ENCODE measurements at places on chromosomes 4 and X. TPM values are rescaled to one million over a fixed set of nuclear protein-coding genes. Genes with fewer than 3 reads are reported as not detected.

DNA sequence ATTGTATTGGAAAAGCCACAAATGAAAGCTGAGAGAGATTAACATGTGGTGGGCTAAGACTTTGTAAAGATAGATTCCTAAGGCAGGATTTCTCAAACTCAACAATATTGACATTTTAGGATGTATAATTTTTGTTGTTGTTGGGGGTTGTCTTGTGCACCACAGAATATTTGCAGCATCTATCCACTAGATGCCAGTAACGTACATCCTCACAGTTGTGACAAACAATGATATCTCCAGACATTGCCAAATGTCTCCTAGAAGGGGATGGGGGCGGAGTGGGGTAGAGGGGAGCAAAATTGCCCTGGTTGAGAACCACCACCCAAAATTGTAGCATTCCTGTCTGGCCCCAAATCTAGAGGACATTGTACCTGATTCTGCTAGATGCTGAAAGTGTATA lies 14.7 kb upstream of the CBR4 start:
- DNase-seq: peak; percentile 43

- DNase-seq: peak; percentile 19
Measured at GRCh38 chr4:177455561-177455970, 13.3 kb upstream of the AGA start.

- DNase-seq: no peak
Measured at GRCh38 chrX:49165901-49166881, 3.6 kb downstream of the MAGIX start.

DNA sequence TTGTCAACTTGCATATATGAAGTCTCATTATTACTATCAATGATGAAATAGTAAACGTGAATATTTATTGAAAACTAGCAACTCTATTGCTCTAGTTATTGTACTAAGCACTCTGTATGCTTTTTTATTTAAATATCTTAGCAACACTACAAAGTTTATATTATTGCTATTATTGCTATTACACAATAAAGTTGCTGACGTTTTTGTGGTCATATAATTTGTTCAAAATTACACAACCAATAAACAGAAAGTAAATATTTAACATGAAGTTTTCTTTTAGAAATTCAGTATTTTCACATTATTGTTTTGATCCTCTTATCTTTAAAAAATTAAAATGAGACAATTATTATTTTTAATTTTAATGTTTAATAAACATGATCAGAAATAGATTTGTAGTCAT lies 1521.1 kb upstream of the PCDH7 start:
- no peak for DNase-seq

DNA sequence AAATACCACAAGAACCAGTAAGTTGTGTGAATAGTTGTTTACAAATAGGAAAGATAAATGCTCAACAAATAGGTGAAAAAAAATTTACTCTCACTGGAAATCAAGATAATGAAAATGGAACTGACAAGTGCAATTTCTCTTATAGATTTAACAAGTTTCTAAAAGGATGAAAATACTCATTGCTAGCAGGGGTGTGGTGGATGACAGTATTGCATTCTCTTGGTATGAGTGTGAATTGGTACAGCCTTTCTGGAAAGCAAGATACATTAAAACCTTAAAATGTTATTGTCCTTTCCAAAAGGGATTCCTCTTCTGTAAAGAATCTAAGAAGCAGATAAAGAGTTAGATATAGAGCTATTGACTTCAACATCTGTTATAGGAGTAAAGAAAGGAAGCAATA lies 240.0 kb upstream of the RPS6KA3 start:
- no peak for DNase-seq

Gene FRAS1
- total RNA-seq: 35.7 TPM

DNA sequence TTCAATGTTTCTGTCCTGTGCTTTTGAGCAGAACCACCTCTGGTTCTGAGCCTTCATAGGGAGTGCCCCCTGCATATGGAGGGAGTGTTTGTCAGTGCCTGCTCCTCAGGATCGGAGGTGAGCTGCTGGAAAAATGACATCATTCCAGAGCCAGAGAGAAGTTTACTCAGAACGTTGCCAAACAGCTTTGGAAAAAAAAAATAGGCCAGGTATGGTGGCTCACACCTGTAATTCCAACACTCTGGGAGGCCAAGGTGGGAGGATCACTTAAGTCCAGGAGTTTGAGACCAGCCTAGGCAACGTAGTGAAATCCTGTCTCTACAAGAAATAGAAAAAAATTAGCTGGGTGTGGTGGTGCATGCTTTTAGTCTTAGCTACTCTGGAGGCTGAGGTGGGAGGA lies 27.2 kb upstream of the PDLIM3 start:
- DNase-seq: no peak

GRCh38 chr4:186485561-186486062 lies 69.8 kb downstream of the MTNR1A start:
- DNase-seq: no peak

Gene LIMCH1
- 8.4 TPM for total RNA-seq

GRCh38 chrX:29947225-29947624 lies 268.1 kb upstream of the MAGEB2 start:
- DNase-seq: no peak

DNA sequence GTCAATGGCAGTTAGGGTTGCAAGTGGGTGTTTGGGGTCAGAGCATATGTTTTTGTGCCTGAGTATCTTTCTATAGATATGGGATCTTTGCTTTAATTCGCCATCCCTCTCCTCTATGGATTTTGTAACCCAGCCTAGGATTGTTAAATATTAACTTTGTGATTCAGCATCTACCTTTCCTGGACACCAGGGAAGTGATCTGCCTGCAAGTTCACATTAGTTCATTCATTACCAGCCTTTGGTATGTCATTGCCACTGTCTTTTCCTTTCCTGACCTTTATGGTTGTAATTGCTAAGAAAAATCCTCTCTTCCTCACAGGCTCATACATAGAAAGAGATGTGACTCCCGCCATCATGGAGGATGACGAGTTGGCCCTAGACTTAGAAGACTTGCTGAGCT lies 73.8 kb downstream of the KIT start:
- DNase-seq: no peak
